ENCODE measurements at places on chromosomes 11 and 22. TPM values are rescaled to one million over a fixed set of nuclear protein-coding genes. Genes with fewer than 3 reads are reported as not detected.

ALX4 gene
- total RNA-seq = not detected

DDX25 gene
- total RNA-seq = not detected

SMIM35 gene
- not detected for total RNA-seq

RFPL2 gene
- total RNA-seq = not detected

IL17REL gene
- total RNA-seq = not detected

AP1B1 gene
- total RNA-seq = 80.8 TPM

DNA sequence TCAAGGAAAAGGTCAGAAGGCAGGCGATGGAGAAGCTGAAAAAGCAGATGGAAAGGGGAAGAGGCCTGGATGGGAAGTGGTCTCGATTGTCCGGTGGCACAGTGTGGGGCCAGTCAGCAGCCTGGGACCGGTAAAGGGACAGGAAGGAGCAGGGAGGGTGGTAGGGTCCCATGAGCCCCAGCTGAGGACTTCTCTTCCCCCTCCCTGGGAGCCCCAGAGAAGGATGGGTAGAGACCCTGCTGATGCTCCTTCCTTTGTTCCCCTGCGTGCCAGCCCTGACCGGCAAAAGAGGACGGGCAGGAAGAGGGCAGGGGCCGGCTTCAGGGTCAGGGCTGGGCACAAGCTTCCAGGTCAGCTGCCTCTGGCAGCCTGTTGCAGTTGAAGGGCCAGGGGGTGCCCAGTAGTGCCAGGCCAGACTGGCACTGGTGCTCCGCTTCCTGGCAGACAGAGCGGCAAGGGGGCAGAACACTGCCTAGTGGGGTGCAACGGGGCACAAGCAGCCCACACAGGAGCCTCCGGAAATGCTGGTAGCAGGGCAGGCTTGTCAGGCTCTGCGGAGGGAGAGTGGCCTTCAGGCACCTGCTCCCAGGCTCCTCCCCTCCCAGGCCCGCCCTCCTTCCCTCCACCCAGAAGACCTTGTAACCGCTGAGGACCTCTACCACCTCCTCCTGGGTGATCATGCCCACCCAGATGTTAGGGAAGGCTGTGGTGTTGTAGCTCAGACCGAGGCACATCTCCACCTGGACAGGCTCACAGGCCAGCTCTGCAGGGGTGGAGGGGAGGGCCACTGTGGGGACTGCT lies 739 bp upstream of the C1QTNF5 start:
- ATAC-seq = no peak

DNA sequence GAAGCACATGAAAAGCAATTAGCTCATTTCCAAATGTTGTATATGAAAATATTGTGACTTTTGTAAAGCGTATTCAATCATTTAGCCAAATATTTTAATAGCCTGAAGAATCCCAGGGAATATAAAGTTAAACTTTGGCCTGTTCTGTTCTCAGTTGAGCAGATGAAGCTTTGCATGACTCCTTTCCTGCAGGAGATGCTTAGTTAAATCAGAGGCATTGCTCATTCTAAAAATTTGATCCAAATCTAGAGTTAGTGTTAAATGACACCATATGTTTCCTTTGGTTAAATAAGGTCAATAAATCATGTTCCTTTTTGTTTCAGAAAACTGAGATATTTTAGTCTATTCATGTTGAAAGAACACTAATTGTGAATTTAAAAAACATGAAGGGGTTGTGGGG lies 51.2 kb upstream of the BIRC3 start:
- ATAC-seq = no peak

DNA sequence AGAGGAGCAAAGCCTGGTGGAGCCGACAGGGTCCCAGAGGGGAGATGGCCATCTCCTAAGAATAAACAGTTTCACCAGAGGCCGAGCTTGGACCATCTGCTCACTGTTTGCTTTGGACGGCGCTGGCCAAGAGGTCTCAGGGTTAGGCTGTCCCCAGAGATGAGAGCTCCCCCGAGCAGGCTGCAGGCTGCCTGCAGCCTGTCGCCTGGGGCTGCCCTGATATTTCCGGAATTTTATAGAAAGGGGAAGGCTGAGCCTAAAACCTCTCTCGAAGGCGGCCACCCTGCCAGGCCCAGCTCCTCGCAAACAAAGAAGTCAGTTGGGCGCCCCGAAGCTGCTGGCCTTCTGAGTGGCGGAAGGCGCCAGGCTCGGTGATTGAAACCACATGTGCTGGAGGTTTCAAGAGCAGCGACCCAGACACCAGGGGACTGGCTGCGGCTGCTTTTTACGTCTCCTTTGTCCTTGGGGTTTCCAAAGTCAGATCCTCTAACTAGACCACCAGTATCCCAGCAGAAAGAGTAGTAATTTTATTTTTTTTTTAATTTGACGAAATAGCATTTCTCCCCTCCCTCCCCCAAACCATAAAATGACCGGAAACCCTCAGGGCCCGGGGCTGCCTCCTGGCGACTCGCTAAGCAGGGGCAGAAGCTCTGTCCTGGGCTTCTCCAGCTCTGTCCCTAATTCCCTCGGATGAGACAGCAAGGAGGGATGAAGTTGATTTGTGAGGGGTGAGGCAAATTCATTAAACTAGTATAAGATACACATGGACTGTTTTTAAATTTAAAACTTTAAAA lies 57.4 kb downstream of the CLMP start:
- ATAC-seq = peak; percentile 29

DNA sequence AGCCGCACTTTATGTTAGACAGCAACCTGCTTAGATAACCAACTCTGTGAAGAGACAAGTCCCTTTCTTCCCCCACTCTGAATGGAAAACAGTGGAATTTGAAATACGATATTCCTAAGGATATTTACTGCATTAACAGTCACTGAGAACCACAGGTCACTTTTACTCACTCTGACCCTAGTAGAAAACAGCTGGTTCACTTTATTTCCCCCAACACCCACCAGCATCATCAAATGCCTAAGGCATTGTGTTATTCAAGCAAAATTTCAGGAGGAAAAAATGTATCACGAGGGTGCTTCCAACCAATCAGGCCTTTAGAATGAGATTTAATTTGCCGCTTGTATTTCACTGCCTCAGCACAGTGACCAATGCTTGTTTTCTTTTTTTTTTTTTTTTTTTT lies 1134.1 kb upstream of the CCDC90B start:
- no peak for ATAC-seq

DNA sequence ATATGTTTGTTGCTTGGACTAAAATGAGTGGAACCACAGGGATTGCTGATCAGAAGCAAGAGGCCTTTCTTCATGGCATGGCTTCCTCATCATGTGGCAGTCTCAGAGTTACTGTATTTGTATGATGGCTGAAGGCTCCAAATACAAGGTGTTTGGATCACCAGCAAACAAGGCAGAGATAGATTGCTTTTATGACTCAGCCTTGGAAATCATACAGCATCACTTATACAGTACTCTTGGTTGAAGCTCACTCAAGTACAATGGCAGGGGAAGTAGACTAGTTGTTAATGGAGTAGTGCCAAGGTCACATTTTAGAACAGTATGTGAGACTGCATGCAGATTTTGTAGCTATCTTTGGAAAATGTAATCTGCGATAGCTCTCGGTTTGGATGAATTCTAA lies 16.6 kb downstream of the CAPRIN1 start:
- peak; percentile 54 for ATAC-seq

DNA sequence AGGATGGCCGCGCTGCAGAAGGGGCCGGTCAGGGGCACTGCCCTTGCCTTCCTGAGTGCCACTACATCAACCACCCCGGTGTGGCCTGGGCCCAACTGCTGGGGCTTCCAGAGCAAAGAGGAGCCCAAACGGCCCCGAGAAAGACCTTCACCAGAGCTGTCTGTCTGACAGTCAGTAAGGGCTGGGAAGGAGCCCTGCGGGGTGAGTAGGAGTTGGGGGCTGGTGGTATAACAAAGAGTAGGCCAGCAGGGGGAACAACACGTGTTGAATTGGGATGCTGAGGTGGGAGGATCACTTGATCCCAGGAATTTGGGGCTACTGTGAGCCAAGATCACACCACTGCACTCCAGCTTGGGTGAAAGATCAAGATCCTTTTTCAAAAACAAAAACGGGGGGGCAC lies 3.9 kb downstream of the GSTT4 start:
- no peak for ATAC-seq

DNA sequence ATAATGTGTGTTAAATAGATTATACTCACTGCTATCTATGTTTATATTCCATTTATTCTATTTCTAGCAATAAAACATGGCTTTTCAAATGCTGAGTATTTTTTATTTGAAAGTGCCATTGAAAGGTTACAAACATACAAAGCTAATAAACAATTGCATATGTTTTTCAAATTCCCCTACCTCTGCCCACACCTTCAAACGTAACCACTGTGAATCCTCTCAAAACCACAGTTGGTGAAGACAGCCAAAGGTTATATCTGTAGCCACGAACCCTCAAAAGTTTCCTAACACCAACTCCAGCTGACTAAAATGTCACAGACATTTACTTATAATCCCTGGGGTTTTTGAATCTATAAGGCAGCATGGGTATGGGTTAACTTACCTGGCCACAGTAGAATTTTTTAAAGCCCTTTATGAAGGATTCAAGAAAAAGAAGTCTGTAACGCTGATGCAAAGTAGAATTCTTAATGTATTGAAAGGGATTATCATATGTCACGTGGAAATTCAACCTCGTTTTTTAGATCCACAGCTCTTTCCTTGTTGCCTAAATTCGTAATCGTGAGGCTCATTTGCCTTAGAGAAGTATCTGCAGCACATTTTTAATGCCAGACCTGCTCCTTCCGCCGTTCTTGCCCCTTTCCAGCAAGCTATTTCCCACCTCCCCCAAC lies 122.5 kb upstream of the ZC3H12C start:
- no peak for ATAC-seq

- peak; percentile 58 for ATAC-seq
These were observed 16.9 kb upstream of the RAC2 start for GRCh38 chr22:37260901-37261336.

DNA sequence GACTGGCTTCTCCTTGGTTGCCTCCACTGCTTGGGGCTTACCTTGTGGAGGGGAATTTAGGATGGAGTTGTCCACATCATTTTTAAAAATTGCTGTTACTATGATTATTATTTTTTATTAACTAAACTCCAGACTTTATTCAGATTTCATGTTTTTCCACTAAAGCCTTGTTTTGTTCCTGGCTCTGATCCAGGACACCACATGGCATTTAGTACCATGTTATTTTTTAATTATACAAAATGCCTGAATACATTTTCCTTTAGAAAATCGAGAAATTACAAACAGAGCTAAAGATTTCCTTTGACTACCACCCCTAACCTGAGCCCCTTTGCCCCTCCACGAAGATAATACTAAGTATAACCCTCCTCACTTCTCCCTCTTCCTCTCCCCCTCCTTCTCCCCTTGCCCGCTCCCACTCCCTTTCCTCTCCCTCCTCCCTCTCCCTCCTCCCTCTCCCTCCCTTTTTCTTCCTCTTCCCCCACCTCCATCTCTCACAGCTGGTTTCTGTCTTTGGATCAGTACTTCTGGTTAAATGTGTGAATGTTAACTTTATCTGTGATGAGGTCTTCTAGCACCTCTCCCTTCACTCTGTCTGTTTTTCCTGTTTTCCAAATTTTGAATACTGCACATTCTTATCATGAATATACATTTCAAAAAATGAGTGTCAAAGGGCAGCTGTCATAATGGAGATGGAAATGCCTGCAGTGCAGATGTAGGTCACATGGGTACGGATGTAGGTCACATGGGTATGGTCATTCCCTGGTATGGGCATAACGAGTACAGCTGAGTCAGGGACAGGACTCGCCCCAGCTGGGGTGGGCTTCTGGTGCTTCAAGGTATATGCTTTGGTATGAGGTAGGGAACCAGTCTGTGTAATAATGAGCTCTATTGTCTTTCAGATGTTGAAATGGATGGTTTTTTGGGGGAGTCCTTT lies 54.4 kb upstream of the OR4B1 start:
- no peak for ATAC-seq

DNA sequence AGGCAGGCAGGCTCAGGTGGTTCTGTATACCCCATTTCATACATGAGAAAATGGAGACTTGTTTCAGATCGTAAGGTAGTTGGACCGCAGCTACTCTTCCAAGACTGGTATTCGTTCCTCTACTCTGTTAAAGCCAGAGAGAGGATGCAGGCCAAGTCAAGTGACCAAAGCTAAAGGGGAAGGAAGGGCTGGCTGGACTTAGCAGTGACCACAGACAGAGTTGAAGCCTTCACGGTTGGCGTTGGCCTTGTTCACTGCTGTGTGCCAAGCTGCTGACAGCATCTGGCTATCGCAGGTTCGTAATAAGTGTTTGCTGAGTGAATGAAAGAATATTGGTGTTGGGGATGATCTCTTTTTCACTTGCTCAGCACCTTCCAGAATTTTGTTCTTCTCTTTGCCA lies 64.2 kb downstream of the PTPRJ start:
- no peak for ATAC-seq
